ENCODE measurements at places on chromosomes 12 and 14.

DNA sequence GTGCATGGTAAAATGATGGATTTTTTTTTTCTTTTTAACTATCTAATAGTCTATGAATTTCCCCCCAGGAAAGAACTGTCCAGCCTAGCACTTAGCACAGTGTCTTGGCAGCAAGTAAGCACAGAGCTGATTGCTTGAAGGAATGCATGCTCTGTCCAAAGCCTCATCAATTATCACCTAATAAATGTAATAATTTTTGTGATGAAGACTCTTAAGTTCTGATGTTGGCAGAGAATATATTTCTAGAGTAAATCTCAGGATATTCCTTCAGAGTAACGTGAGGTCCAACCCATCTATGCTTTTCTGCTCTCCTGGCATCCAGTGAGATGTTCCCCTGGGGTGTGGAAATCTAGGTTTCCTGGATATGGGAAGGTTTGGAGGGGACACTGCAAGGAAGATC is 152.4 kb downstream of the TMX1 start:
- DNase-seq = no peak

GRCh38 chr14:61460718-61461611 is 139.6 kb downstream of the PRKCH start:
- DNase-seq = no peak

DNA sequence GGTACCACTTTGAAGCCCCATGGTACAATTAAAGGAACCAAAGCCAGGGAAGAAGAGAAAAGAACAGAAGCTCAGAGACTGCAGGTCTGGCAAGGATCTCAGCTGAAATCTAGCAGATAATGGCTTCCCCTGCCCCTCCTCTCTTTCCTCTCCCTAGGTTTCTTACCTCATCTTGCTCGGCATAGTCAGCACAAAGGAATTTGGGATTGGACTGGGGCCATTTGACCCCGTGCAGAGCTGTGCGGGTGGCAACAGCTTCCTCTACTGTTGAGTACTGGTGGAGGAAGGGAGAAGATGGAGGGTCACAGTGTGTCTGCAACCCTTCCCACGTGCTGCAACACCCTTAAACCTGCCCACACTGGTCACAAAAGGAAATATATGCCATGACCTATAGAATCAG is 4.7 kb upstream of the CDH24 start:
- no peak for DNase-seq

DNA sequence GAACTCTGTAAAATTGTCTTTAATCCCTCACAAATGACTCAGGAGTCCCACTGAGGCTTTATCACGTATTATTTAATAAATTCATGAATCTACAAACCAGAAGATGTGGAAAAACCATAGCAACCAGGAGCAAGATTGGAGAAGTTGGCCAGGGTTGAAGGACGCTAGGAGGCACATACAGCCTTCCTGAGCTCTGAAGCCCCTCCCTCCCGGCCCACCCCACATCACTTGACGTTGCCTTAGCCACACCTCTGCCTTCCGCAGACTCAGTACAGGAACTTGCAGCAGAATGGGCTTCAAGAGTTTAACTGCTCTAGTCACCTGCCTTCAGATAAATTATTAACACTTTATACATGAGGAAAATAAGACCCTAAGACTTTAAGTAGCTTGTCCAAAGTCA is 33.9 kb downstream of the SLC35F4 start:
- no peak for DNase-seq

DNA sequence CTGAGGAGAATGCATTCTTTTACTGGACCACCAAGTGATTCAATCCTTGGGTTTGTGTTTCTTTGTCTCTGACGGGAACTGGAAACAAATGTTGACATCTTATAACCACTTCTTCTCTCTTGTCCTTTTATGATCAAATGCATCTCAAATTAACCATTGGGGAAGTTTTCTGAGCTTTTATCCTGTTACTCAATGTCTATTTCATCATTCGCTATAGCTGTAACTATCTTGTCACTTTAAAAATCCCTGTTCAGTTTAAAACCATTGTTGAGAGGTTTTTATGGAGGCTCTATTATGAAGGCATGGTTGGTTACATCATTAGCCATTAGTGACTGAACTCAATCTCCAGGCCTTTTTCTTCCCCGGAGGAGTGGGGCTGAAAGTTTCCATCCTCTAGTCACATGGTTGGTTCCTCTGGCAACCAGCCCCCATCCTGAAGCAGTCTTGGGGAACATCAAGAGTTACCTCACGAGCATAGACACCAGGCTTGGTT is 2.7 kb upstream of the CLEC6A start:
- DNase-seq = no peak

DNA sequence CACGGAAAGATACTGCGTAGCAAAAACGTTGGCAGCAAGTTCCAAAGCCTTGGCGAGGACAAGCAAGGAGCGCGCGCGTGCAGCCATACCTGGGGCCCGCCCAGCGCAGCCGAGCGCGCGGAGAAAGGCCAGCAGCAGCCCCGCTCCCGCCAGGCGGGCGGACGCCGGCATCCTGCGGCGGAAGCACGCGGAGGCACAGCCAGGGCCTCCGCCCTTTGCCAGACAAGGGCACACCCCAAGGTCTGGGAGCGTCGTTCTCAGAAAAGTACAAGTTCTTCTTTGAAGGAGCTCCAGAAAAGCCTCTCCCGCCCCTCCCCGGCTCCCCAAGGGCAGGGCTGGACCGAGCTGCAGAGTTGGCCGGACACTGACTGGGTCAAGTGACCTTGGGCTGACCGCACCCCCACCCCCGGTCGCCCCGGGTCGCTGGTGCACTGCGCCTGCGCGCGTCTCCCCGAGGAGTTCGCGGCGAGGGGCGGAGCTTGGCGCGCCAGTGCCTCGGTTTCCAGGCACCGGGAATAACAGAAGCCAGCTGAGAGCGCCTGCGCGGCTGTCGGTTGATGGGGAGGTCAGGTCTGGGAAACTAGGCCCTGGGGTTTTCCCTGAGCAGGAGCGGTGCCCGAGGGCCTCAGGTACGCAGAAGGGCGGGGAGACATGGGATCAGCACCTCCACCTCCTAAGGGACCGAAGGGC is at the start of gene ZC2HC1C:
TSS of gene ZC2HC1C (plus strand) at position 521 of the 690 bp plus-strand sequence. CDS start 933 bp downstream, outside the sequence.
- peak; percentile 35 for DNase-seq

DNA sequence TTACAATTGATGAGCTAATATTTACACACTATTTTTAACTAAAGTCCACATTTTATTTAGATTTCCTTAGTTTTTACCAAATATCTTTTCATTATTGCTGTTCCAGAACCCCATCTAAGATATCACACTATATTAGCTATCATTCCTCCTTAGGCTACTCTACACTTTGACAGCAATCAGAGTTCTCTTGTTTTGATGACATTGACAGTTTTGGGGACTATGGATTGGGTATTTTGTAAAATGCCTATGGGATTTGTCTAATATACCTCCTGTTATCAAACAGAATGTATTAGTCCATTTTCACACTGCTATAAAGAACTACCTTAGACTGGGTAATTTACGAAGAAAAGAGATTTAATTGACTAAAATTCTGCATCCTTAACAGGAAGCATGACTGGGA is 489.1 kb downstream of the FOXG1 start:
- DNase-seq = no peak

GRCh38 chr14:52935833-52936232 is 15.0 kb downstream of the FERMT2 start:
- DNase-seq = no peak

DNA sequence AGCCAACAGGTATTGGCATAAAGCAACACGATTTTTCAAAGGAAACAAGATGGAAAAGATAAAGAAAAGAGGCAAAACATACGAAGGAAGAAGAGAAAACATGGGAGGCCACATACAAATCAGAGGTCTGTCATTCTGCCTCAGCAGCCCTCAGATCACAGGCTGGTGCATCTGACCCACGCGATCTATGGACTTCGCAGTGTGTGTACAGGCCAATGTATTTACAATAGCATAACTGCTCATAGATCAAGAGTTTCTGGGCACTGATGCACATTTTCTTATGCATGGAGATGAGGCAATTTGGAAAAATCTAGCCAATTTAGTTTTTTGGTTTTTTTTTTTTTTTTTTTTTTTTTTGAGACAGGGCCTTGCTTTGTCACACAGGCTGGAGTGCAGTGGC is 245.4 kb downstream of the DUSP6 start:
- DNase-seq = no peak

GRCh38 chr12:114580306-114580705 is 103.7 kb downstream of the TBX3 start:
- no peak for DNase-seq

DNA sequence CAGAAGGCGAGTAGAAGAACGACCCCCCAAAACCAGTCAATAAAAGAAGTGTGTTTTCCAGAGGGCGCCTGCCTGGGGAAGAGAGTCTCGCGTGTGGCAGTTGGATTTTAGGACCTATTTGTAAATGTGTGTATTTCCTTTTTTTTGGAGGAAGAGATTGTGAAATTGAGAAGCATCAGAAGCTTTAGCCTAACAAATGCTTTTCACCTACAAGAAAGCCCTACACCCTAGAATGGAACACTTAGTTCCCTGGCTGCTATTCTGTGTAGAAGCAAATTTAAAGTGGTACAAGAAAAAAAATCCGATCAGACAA is 1.3 kb downstream of the RCOR1 start:
- no peak for DNase-seq

- DNase-seq = no peak
Observed at GRCh38 chr12:46230306-46230705, 38.5 kb downstream of the SLC38A1 start.

DNA sequence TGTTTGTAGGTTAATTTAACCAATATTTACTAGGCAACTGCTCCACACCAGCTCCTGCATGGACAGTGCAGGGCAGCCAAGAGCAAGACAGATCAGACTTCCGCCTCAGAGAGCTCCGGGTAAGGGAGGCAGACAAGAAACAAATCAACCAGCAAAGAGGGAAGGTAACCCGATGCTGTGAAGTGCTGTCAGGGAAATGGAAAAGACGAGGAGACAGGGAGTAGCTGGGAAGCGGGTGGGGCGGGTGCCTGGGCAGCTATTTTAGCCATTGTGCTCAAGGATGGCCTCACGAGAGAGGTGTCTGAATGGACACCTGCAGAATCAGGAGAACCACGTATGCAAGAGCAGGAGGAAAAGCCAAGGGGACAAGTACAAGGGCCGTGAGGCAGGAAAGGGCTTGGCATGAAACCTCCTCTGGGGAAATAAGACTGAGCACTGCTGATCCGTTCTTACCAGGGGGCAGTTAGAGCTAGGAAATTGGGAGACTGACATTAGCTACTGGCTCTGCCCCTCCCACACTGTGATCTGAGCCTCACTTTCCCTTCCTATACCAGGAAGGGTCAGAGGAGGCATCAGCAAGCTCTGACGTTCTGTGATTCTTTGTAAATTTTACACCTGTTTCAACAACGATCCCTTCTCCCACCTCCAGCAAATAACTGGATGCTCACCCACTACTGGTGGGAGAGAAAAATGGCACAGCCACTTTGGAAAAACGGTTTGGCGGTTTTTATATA is 6.5 kb upstream of the TMEM119 start:
- no peak for DNase-seq

- no peak for DNase-seq
Observed at GRCh38 chr12:119949145-119949544, 39.9 kb upstream of the BICDL1 start.

- no peak for DNase-seq
Observed at GRCh38 chr12:10397296-10397695, 7.5 kb upstream of the KLRK1 start.

DNA sequence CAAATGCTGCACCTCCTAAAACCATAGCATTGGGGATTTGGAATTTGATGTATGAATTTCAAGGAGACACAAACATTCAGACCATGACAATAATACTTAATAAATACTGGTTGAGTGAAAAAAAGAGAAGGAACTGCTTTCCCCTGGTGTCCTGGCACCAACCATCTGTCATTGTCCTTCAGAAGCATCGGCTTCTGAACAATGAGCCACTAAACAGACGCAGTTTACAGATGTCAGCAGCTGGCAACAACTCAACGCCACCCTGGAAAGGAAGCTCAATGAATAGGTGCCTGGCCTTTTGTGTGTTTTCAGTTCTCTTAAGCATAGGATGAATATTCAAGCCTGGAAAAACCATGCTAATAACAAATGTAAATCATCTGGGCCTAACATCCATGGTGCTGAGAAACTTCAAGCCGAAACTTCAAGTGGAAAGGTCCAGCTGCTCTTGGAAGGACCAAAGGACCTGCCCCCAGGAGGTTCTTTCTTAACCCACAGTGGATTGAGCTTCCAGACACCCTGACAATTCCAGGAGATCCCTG is 101.3 kb downstream of the WIF1 start:
- DNase-seq = no peak

GRCh38 chr12:8453796-8454195 is 2.0 kb upstream of the CLEC6A start:
- no peak for DNase-seq

GRCh38 chr14:94649543-94650443 is 37.6 kb downstream of the SERPINA3 start:
- DNase-seq = no peak

DNA sequence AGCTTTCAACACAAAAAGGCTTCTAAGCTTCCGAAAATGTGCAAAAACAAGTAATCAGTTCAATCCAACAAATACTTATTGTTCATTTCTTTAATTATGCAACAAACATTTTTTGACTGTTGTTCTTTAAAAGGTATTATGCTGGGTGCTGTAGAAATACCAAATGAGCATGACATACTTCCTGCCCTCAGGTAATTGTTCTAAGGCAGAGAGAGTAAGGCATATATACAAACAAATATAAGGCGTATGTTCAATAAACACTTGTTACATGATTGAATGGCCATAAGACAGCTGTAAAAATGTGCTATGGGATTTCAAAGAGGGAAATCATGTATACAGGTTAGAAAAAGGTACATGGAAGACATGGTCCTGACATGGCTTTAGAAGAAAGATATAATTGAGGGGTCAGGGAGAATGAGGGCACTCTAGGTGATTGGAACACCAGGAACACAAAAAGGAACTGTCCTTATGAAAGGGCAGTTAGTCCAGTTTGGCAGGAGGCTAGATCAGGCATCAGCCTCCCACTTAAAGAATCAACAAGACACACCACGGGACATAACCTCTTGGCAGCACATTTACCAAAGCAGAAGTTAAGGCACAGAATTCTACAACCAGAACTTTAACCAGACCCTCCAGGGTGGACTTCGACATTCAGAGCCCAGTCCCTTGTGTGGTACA is 135.8 kb upstream of the SCAF11 start:
- no peak for DNase-seq

- DNase-seq = no peak
Observed at GRCh38 chr12:13980538-13981295, 685 bp downstream of the GRIN2B start.

DNA sequence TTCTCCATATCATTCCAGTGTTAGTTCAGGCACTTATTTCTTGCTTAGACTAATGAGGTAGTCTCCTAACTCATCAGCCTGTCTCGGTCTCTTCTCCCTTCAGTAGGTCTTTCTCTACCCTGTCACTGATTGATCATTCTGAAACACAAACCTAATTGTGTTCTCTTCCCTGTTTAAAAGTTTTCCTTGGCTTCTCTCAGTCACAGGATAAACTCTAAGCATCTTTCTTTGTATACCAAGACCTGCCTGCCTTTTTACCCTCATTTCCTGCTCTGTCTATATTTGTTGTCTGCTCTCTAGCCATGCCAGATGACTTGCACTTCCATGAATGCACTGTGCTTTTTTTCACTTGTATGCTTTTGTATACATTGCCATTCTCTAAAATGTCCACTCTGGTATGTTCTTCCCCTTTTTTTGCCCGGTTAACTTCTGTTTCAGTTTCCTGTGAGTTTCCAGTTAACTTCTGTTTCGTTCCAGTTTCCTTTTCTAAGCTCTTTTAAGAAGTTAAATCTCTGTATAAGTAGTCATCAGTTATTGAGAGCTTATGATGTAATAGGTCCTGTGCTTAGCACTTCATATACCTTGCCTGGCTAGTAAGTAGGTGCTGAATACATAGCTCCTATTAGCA is 12.8 kb downstream of the DIP2B start:
- no peak for DNase-seq

- no peak for DNase-seq
Observed at GRCh38 chr12:14959126-14959440, 2.3 kb downstream of the ARHGDIB start.
